Amniotic epithelial cell (primary cell): ENCODE measurements at places on chromosomes 7 and 10.

- no peak for DNase-seq
Measured at GRCh38 chr10:58444876-58445275, 59.7 kb downstream of the TFAM start.

- DNase-seq: no peak
Measured at GRCh38 chr10:113986316-113986715, 57.4 kb upstream of the ADRB1 start.

DNA sequence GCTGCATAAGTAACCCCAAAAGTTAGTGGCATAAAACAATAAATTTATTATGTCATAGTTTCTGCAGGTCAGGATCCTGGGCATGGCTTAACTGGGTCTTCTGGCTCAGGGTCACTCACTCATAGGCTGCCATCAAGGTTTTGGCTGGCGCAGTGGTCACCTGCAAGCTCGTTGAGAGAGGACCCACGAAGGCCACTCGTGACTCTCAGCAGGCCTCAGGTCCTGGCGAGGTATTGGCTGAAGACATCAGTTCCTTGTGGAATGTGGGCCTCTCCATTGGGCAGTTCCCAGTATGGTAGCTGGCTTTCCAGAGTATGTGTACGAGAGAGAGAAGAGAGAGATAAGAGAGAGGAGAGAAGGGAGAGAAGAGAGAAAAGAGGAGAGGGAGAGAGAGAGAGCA lies 138.3 kb upstream of the KLF14 start:
- DNase-seq: no peak

DNA sequence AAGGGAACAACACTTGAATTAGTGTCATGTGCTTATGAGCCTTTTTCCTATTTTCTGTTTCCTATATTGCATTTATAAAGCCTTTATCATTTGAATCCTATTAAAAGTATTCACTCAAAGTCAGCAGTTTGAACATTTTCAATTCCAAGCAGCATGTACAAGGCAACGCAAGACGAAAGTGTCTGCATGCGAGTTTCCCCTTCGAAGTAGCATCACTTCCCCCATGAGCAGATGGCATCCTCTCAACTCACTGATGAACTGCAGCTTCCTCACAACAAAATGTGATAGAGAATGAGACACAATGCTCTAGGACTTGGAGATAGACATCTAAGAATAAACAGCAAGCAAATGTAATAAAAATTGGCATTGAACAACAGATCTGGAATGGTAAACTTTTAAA lies 270.7 kb downstream of the PRPF18 start:
- DNase-seq: no peak

GRCh38 chr7:30977222-30977621 lies 13.5 kb downstream of the GHRHR start:
- DNase-seq: no peak

- DNase-seq: no peak
Measured at GRCh38 chr7:83365746-83366145, 203.1 kb upstream of the PCLO start.

- no peak for DNase-seq
Measured at GRCh38 chr7:125279961-125280360, 350.3 kb upstream of the POT1 start.

GRCh38 chr7:47104206-47104549 lies 477.7 kb downstream of the TNS3 start:
- DNase-seq: peak; percentile 52

DNA sequence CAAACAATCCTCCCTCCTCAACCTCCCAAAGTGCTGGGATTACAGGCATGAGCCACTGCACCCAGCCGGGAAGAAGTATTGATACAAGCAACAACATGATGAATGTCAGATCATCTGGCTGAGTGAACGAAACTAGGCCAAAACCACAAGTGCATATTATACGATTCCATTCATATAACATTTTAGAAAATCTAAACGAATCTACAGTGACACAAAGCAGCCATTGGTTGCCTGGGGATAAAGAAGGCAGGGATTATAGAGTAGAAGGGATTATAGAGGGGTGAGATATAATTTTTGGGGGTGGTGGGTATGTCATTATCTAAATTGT lies 11.5 kb upstream of the RHBDD2 start:
- DNase-seq: no peak

GRCh38 chr7:19754521-19755116 lies 18.8 kb downstream of the TMEM196 start:
- DNase-seq: peak; percentile 37

GRCh38 chr7:46680147-46680546 lies 759.1 kb upstream of the IGFBP3 start:
- DNase-seq: no peak

GRCh38 chr10:3067118-3067858 lies at the start of gene PFKP:
Gene PFKP, plus strand, starts transcription at chr10:3067548. Its CDS starts 48 bp downstream, at chr10:3067596.
- no peak for DNase-seq

GRCh38 chr10:100509241-100509840 lies 10.3 kb downstream of the SEC31B start:
- no peak for DNase-seq

GRCh38 chr7:157386979-157387800 lies 50.4 kb downstream of the DNAJB6 start:
- DNase-seq: peak; percentile 88

- no peak for DNase-seq
Measured at GRCh38 chr10:92691591-92692079, 1.9 kb downstream of the HHEX start.

- DNase-seq: no peak
Measured at GRCh38 chr10:60894786-60895185, 49.2 kb downstream of the RHOBTB1 start.

DNA sequence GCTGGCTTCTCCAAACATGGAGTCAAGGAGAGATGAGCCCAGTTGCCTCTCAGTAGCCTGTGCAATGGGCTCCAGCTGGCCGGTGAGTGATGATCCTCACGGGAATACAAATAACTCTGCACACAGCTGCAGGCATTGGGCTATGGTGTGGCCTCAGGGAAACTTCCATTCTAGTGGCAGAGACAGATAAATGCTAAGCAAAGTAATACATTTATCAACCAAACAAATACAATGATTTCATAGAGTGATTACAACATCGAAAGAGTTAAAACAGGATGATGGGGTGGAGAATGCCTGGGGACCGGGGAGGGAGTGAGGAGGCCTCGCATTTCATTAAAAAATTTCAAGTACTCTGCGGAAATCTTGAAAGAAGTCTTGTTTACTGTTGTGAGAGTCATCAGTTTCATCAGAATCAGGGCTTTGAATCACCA lies 15.0 kb upstream of the AKR1B1 start:
- DNase-seq: peak; percentile 81

GRCh38 chr7:35450456-35451214 lies 196.7 kb upstream of the TBX20 start:
- DNase-seq: no peak

DNA sequence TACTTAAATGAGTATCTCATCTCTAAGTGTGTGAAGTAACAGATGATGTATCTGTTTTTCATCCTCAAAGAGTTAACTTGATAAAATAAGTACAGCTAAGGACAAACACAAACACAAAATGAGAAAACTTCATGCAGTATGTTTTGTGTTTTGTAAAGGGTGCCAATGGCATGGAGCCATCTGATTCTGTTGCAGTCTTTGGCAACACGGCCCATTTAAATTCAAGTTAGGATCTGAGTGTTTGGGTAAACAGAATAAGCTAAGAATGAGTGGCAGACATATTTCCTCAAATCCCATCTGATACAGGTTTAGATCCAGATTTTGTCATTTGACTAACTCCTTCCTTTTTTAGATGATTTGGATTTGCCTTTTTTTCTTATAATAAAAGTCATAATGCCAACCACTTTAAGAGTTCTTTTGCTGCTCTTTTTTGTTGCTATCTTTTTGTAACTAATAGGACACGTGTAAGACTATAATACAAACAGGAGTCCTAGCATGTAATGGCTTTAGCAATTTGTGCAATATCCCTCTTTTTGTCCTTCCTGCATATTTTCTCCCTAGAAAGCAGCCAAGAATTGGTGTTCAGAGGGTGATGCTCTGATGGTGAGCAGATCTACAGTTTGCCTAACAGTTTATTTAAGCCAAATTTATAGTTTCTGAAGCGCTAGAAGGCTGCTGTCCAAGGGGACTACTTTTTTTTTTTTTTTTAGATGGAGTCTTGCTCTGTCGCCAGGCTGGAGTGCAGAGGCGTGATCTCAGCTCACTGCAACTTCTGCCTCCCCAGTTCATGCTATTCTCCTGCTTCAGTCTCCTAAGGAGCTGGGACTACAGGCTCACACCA lies 18.9 kb upstream of the ACTA2 start:
- DNase-seq: no peak

- DNase-seq: no peak
Measured at GRCh38 chr10:70125918-70126552, 6.6 kb downstream of the AIFM2 start.

GRCh38 chr7:110557-111232 lies 81.7 kb upstream of the FAM20C start:
- DNase-seq: no peak

GRCh38 chr10:124071141-124071540 lies 22.3 kb downstream of the CHST15 start:
- DNase-seq: no peak

DNA sequence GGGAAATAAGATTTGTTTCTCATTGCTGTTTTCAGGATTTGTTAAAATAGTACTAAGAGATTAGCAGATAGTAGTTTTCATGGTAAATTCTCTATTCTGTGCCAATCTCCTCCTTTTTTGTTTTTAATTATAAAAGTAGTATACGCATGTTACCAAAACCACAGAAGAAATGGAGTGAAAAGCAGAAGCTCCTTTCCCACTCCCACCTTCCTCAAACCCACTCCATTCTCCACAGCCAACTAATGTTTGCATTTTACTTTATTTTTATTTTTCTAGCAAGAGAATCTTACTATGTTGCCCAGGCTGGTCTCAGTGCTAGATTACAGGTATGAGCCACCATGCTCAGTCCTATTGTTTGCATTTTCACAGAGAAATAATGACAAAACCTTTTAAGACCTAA lies 4.5 kb upstream of the LRMDA start:
- DNase-seq: no peak

- DNase-seq: no peak
Measured at GRCh38 chr10:45179691-45180090, 135.7 kb downstream of the OR13A1 start.

- DNase-seq: peak; percentile 30
Measured at GRCh38 chr10:126375926-126376554, 12.2 kb downstream of the ADAM12 start.

DNA sequence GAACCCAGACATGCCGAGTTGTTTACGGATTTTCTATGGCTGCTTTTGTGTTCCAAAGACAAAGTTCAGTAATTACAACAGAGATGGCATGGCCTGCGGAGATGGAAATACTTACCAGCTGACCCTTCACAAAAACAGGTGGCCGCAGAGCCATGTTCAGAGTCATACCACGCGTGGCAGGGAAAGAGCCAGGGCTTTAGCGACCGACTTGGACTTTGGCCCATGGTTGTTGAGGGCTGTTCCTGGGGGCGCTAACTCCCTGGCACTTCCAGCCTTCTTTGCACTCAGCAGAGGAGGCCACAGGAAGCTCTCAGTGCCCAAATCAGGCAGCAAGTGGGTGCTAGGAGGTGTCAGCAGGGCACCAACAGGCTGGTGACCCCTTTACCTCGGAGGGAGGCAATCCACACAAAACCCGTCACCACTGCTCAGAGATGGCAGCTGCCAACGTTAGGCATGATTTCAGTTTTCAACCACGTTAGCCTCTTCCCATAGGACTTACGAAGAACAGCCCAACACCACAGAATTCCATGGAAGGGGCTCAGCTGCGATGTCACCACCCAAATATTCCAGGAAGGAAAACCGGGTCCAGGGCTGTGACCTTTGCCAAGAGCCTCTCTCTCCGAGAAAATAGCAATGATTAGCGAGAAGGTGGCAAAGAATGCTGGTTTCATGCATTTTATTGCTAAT lies 21.4 kb upstream of the CNPY1 start:
- DNase-seq: no peak

DNA sequence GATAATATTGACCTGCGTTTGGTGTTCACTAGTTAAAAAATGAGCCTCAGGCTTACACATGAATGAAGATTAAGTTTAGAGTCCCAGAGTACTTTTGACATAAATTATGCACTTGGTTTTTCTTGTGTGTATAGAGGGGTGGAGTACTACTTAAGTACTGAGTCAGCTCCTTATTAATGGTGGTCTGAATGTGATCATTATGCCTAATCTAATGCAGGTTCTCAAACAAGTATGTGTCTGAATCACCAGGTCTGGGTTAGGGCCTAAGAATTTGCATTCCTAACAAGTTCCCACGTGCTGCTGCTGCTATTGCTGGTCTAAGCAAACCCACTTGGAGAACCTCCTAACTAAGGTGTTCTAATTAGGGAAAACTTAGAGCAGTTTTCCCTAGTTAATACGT lies 30.7 kb upstream of the STOX1 start:
- DNase-seq: peak; percentile 60

- no peak for DNase-seq
Measured at GRCh38 chr10:871951-872403, 59.5 kb downstream of the LARP4B start.

GRCh38 chr10:121379013-121379412 lies 219.2 kb downstream of the FGFR2 start:
- DNase-seq: no peak

- no peak for DNase-seq
Measured at GRCh38 chr7:73717025-73717807, 2.3 kb downstream of the STX1A start.

- no peak for DNase-seq
Measured at GRCh38 chr7:68250143-68250542, 1253.5 kb downstream of the TYW1 start.

DNA sequence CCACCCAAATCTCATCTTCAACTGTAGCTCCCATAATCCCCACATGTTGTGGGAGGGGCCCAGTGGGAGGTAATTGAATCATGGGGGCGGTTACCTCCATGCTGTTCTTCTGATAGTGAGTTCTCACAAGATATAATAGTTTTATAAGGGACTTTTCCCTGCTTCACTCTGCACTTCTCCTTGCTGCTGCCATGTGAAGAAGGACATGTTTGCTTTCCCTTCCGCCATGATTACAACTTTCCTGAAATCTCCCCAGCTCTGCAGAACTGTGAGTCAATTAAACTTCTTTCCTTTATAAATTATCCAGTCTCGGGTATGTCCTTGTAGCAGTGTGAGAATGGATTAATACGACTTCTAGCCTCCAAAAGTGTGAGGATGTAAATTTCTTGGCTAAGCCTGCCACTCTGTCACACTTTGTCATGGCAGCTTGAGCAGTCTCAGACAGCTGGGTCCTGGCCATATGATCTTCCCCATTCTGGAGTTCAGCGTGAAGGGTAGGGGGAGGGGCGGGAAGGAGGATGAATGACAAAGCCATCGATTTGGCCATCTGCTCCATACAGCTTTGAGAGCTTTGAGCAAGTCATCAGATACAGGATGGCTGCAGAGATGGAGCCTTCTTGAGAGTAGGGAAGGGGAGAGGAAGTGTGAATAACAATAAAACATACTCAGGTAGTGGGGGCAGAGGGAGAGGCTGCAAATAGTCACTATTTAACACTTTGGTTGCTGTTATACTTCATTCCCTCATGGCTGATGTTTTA lies 19.1 kb upstream of the INPP5F start:
- no peak for DNase-seq

DNA sequence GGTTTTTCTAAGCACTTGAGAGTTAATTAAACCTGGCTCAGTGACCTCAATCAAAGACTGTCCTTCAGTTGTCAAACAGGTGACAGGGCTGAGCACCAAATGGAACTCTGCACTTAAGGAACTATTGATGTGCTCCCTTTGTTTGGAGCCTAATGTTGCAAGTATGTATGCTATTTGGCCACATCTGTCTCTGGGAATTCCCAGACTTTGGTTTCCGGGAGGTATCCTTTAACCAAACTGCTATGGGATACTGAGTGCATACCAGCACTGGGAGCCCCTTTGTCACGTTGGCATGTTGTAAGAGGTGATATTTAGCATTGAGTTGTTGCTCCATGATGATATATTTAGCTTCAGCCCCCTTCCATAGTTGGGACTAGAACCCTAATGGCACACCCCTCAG lies 25.2 kb downstream of the ASZ1 start:
- no peak for DNase-seq
